ENCODE measurements at places on chromosomes 5 and 9.

GRCh38 chr9:124835026-124835557, 18.2 kb upstream of the WDR38 start:
- no peak for DNase-seq

GRCh38 chr9:38689678-38690077, 30.3 kb downstream of the FAM240B start:
- DNase-seq = peak; percentile 46

DNA sequence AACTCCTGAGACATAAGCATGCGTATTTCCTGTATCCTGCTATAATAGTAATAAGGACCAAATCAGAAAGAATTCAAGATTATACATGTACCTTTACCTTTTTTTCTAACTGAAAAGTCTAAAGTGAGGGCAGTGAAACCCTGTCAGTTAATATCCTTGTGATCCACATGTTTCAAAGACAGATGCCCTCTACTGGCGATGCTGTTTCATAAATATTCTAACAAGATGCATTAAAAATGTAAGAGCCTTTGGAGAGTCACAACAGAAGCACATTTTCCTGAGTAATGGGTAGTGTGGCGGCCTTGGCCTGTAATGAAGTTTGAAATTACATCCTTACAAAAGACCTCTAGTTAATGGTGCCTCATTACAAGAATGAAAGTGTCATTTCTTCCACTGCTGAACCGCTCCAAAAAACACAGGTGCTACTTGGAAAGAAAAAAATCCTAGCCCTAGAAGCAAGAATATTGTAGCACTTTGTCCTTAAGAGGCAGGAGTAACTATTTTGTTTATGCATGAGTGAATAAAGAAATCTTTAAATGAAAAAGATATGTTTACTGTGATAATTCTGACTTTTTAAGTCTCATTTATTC, 232.6 kb downstream of the EPB41L4A start:
- DNase-seq = peak; percentile 41

DNA sequence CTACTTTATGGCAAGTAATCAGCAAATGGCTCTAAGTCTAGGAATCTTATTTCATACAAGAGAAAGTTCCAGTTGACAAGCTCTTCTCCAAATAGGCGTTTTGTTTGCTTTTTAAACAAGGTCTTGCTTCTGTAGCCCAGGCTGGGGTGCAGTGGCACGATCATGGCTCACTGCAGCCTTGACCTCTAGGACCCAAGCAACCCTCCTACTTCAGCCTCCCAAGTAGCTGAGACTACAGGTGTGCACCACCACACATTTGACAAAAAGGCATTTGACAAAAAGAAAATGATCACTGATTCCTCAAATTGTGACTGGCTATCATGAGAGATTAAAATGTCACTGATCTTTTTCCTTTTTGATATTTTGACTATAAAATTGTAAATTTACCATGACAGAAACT, 31.8 kb downstream of the NR6A1 start:
- no peak for DNase-seq

GRCh38 chr5:173201636-173202265, 33.3 kb downstream of the NKX2-5 start:
- no peak for DNase-seq

GRCh38 chr5:132797651-132798050, 15.5 kb upstream of the SOWAHA start:
- no peak for DNase-seq

DNA sequence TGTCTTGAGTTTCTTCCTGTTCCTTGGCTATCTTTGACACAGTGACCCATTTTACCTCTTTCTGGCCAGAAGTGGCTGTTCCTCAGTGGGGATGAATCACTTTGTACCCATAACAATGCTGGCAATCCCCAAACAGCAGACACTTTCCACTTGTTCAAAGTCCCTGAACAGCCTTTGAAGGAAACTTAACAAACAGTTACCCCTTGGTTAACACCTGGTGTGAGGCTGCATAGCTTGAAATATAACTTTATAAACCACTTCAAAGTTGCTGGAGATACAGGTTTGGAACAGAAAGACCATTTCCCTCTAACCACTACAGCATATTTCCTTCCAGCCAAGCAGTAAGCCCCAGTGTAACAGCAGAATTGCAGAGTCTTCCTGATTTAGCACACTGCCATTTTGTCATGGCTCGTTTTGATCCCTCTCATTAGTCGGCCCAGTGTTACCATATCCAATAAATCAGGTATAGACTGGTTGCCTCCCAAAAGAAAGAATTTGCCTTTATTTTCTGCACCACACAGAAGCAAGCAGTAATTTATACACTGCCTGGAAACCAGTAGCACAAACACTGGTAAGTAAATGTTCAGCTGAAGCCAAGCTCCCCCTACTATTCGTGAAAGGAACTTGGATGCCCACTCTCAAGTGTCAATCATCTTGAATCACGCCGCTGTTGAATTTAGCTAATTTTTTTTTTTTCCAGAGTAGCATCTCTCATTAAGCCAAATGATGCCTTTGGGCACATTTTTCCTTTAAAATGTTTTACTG, 225.9 kb downstream of the PIK3R1 start:
- no peak for DNase-seq

GRCh38 chr5:78776637-78777036, 128.1 kb upstream of the LHFPL2 start:
- DNase-seq = no peak

- DNase-seq = no peak
These were observed 17.5 kb downstream of the ADAM19 start for GRCh38 chr5:157558041-157558595.

DNA sequence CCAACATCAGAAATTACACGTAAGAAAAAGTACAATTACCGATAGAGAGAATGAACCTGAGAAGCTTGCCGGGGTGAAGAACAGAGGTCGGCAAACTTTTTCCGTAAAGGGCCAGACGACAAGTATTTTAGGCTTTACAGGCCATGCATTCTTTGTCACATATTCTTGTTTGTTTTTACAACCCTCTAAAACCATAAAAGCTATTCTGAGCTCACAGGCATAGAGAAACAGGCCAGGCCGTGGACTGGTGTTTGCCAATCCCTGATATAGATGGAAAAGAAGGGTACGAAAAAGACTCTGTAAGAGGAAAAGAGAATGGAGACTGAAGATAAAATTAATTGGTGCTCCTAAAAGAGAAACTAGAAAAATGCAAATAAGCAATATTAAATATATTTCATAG, 15.4 kb downstream of the SFXN1 start:
- no peak for DNase-seq

- DNase-seq = no peak
These were observed 5.9 kb upstream of the LCN1 start for GRCh38 chr9:135515083-135515951.

- DNase-seq = no peak
These were observed 11.5 kb upstream of the BOD1 start for GRCh38 chr5:173627860-173628392.

GRCh38 chr9:95852059-95853032, 23.1 kb upstream of the ERCC6L2 start:
- DNase-seq = no peak

- DNase-seq = no peak
These were observed 96.1 kb downstream of the PDE8B start for GRCh38 chr5:77306531-77306930.

- no peak for DNase-seq
These were observed 136.5 kb upstream of the LARP1 start for GRCh38 chr5:154618696-154619095.

DNA sequence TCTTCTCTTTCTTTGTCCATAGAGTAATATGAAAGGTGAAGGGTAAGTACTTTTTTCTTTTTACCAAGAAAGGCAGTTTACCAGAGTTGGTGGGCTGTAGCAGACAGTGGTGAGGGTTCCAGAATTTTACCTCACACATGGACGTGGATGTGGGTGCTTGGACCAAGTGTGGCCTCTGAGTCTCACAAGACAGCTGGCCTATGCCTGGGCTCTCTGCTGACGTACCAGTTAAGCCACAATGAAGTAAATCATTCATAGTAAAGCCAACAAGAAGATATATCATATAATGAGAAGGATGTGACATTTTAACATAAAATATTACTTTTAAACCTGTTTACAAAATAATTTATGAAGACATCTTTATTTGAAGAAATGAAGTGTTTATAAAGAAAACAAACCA, 106.0 kb downstream of the PRKACG start:
- DNase-seq = no peak

GRCh38 chr9:114785866-114786650, 19.8 kb downstream of the TNFSF15 start:
- no peak for DNase-seq

GRCh38 chr5:158563760-158564390, 535.8 kb downstream of the EBF1 start:
- no peak for DNase-seq

- no peak for DNase-seq
These were observed 37.6 kb downstream of the SYK start for GRCh38 chr9:90839183-90839728.

GRCh38 chr9:28025186-28025585, 451.9 kb upstream of the C9orf72 start:
- DNase-seq = no peak
